Osteoblast (primary cell): ENCODE measurements at places on chromosomes 12 and 14. TPM values are rescaled to one million over a fixed set of nuclear protein-coding genes. Genes with fewer than 3 reads are reported as not detected.

DNA sequence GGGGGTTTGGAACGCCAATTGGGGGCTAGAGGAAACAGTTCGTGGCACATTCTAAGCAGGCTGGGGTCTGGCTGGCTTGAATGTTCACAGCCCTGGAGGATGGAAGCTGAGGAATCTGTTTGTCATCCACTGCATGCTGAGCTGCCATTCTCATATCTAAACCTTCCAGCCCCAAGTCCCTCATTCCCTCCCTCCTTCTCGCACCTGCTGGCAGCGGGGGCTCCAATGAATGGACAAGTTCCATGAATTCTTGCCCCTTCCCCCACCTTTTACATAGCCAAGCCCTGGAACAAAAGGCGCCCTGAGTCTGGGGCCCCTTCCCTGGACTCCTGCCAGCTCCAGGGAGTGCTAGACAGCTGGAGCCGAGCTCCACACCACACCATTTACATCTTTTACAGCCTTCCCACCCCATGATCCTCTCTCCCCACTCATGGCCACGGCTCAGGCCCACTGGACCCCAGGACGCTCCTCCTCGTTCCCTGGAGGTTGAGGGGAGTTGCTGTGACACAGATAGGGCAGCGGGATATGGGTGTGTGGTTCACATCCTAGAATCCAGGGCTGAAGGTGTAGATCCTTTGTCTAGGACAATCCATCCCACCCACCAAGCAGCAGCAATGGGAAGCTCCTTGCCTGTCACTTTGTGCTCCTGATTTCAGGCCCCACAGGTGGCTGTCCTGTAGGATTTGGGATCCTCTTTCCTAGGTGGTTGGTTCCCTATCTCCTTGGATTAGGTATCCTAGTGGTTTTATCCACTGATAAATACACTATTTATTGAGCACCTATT lies 21.7 kb upstream of the VRTN start:
- no peaks in the 10 kb centered on the region for H3K4me1 ChIP-seq
- no peak overlapping the region for H3K27ac ChIP-seq
- H3K4me3 ChIP-seq, result no peak overlapping the region
- DNase-seq, result no peak
- H3K27me3 ChIP-seq, result peaks cover 17% of the 10 kb centered on the region

DNA sequence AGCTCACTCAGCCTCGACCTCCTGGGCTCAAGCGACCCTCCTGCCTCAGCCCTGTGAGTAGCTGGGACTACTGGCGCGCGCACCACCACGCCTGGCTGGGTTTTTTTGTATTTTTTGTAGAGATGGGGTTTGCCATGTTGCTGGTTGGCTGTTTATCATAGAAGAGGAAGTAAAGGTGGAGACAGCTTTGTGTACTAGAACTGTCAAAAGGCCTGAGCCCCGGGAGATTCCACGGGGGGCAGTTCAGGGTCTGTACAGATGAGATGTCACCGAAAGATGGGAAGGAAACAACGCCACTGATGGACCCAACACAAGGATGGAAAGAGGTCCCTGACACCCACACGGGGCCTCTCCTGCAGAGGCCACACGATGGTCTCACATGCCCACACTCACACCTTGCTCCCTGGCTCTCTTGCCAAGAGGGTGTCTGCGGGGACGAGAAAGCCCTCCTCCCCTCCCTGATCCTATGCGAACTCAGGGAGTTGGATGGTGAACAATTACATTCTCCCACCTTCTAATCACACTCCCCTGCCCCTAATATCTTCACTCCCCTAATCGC lies 66.6 kb downstream of the KDM2B start:
- H3K4me1 ChIP-seq, result no peaks in the 10 kb centered on the region
- H3K36me3 ChIP-seq, result no peaks in the 10 kb centered on the region
- H3K4me3 ChIP-seq, result no peak overlapping the region
- DNase-seq, result no peak
- no peaks in the 10 kb centered on the region for H3K27me3 ChIP-seq

DNA sequence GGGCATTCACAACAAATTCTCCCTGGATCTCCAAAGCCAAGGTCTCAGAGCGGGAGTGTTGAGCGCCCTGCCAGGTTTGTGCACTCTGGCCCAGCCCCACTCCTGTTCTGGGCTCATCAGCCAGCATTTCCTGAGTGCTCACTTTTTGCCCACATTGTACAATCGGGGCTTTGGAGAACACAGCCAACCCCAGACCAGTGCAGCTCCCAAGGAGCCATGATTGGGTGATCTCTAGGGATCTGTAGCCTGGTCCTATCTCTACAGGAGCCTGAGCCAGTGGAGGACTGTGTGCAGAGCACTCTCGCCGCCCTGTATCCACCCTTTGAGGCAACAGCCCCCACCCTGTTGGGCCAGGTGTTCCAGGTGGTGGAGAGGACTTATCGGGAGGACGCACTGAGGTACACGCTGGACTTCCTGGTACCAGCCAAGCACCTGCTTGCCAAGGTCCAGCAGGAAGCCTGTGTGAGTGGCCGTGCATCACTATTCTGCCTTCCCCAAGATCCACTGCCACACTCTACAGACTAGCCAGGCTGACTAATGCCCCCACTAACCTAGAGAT lies 2.8 kb downstream of the ARHGEF40 start:
- H3K4me3 ChIP-seq, result no peak overlapping the region
- peaks cover 35% of the 10 kb centered on the region for H3K4me1 ChIP-seq
- H3K27me3 ChIP-seq, result no peaks in the 10 kb centered on the region
- peaks cover 45% of the 10 kb centered on the region for H3K36me3 ChIP-seq

GRCh38 chr12:79295572-79295971 lies 395.2 kb downstream of the PAWR start:
- H3K4me3 ChIP-seq, result no peak overlapping the region
- H3K27ac ChIP-seq, result no peak overlapping the region
- H3K4me1 ChIP-seq, result no peaks in the 10 kb centered on the region
- no peaks in the 10 kb centered on the region for H3K27me3 ChIP-seq
- no peak for DNase-seq

DNA sequence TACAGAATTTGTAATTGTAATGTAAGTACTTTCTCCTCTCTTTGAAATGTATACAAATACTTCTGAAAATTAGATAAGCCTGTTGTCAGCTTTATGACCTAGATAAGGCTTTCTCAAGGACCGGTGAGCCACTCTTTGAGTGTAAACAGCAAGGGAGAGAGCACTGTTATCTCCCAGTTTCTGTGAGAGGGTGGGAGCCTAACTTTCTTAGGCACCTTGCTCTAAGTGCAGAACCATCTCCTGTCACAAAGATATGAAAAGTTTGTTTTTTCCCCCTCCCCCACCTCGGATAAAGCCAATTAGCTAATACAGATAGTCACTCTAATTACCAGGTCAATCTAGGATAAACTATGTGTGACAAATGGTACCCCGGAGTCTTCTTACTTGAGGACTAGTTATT lies 35.8 kb downstream of the CAPS2 start:
- H3K36me3 ChIP-seq, result no peaks in the 10 kb centered on the region
- no peak overlapping the region for H3K4me3 ChIP-seq
- H3K27ac ChIP-seq, result no peak overlapping the region
- H3K4me1 ChIP-seq, result no peaks in the 10 kb centered on the region
- H3K27me3 ChIP-seq, result no peaks in the 10 kb centered on the region

GRCh38 chr12:29486972-29487371 lies 10.5 kb downstream of the OVCH1 start:
- no peaks in the 10 kb centered on the region for H3K4me1 ChIP-seq
- H3K36me3 ChIP-seq, result no peaks in the 10 kb centered on the region
- H3K4me3 ChIP-seq, result no peak overlapping the region
- DNase-seq, result no peak

- no peaks in the 10 kb centered on the region for H3K36me3 ChIP-seq
- no peak overlapping the region for H3K4me3 ChIP-seq
- H3K4me1 ChIP-seq, result no peaks in the 10 kb centered on the region
- peaks cover 4% of the 10 kb centered on the region for H3K27me3 ChIP-seq
- DNase-seq, result no peak
Observed at GRCh38 chr14:51821822-51822221, 38.6 kb upstream of the GNG2 start.

BICDL1 gene
- not detected in 2 replicates for total RNA-seq

GRCh38 chr12:106341086-106341877 lies 16.3 kb upstream of the POLR3B start:
- H3K36me3 ChIP-seq, result no peaks in the 10 kb centered on the region
- H3K4me1 ChIP-seq, result peaks cover 15% of the 10 kb centered on the region
- H3K27ac ChIP-seq, result no peak overlapping the region
- H3K27me3 ChIP-seq, result no peaks in the 10 kb centered on the region

ABCC9 gene
- 14.5 and 28.3 TPM in 2 replicates for total RNA-seq

SLC4A8 gene
- total RNA-seq, result 1.2 and 2.9 TPM in 2 replicates

GRCh38 chr12:54358945-54359761 lies 5.1 kb downstream of the GPR84 start:
- no peaks in the 10 kb centered on the region for H3K36me3 ChIP-seq
- H3K27ac ChIP-seq, result peak overlapping the region; percentile 97
- no peaks in the 10 kb centered on the region for H3K27me3 ChIP-seq
- peak overlapping the region; percentile 88 for H3K4me3 ChIP-seq

- H3K27me3 ChIP-seq, result no peaks in the 10 kb centered on the region
- H3K36me3 ChIP-seq, result no peaks in the 10 kb centered on the region
- H3K4me3 ChIP-seq, result no peak overlapping the region
Observed at GRCh38 chr12:52230364-52231281, 2.4 kb upstream of the KRT7 start.

DNA sequence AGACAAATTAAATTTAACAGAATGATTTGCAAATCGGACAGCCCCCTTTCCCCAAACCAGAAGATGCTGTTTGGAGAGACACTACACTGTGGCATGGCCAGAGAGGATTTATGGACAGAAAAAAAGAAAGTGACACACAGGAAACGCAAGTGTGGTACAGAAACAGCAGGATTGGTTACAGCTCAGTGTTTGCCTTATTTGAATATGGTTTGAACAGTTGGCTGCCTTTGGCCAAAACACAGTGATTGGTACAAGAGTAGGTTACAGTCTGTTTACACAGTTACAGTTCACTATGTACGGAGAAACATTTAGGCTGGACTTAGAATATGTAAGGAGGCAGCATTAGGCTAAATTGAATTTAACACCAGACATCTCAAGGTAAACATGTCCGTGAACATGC lies 335.3 kb downstream of the NPAS3 start:
- DNase-seq, result no peak
- H3K27ac ChIP-seq, result no peak overlapping the region
- no peaks in the 10 kb centered on the region for H3K27me3 ChIP-seq

- no peaks in the 10 kb centered on the region for H3K4me1 ChIP-seq
- no peak overlapping the region for H3K4me3 ChIP-seq
- H3K36me3 ChIP-seq, result no peaks in the 10 kb centered on the region
- no peak overlapping the region for H3K27ac ChIP-seq
Observed at GRCh38 chr12:10783252-10783651, 19.2 kb downstream of the TAS2R7 start.

CCDC91 gene
- total RNA-seq, result 36.2 and 37.1 TPM in 2 replicates

- no peaks in the 10 kb centered on the region for H3K4me1 ChIP-seq
- H3K36me3 ChIP-seq, result no peaks in the 10 kb centered on the region
- H3K4me3 ChIP-seq, result no peak overlapping the region
- H3K27ac ChIP-seq, result no peak overlapping the region
- no peak for DNase-seq
Observed at GRCh38 chr12:45208604-45209487, 7.0 kb upstream of the ANO6 start.

- H3K27ac ChIP-seq, result no peak overlapping the region
- DNase-seq, result no peak
- H3K4me1 ChIP-seq, result no peaks in the 10 kb centered on the region
- no peaks in the 10 kb centered on the region for H3K36me3 ChIP-seq
- no peak overlapping the region for H3K4me3 ChIP-seq
Observed at GRCh38 chr12:60059180-60059579, 463.4 kb downstream of the SLC16A7 start.

P3H3 gene
- 108 and 130 TPM in 2 replicates for total RNA-seq

DNA sequence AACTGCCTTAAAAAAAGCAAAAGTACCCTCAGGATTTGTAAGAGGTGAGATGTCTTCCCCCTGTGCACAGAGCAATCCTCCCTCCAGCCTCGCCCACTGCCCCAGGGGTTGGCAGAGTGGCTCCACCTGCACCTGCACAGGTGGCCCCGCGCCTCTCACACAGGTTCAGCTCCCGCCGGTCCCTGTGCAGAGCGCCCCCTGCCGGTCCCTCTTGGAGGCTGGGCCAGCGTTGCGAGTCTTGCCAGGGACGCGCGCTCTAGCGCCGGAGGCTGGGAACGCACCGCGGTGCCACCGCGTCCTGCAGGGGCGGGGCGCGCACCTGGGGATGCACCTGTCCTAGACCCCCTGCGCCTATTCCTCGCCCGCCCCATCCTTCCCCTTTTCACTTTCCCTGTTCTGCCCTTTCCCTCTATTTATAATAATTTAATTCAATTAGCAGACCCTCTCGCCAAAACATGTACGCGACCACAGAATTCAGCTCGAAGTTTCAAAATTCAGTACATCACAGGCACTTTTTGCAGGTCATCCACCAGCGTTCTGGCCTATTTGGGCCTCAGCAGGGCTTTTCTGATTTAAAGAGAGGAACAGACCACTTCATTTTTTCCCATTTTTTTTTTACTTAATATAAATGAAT lies 618.6 kb downstream of the AACS start:
- no peaks in the 10 kb centered on the region for H3K27me3 ChIP-seq
- H3K36me3 ChIP-seq, result no peaks in the 10 kb centered on the region
- no peaks in the 10 kb centered on the region for H3K4me1 ChIP-seq

LRRC9 gene
- total RNA-seq, result not detected in 2 replicates

- H3K27me3 ChIP-seq, result no peaks in the 10 kb centered on the region
- no peak overlapping the region for H3K27ac ChIP-seq
- no peaks in the 10 kb centered on the region for H3K36me3 ChIP-seq
Observed at GRCh38 chr12:86158956-86159355, 97.2 kb downstream of the MGAT4C start.

GRCh38 chr14:64447876-64448670 lies 17.2 kb upstream of the AKAP5 start:
- peaks cover 30% of the 10 kb centered on the region for H3K36me3 ChIP-seq
- no peaks in the 10 kb centered on the region for H3K27me3 ChIP-seq
- H3K27ac ChIP-seq, result no peak overlapping the region
- no peak for DNase-seq
- no peak overlapping the region for H3K4me3 ChIP-seq
- peaks cover 19% of the 10 kb centered on the region for H3K4me1 ChIP-seq

DNA sequence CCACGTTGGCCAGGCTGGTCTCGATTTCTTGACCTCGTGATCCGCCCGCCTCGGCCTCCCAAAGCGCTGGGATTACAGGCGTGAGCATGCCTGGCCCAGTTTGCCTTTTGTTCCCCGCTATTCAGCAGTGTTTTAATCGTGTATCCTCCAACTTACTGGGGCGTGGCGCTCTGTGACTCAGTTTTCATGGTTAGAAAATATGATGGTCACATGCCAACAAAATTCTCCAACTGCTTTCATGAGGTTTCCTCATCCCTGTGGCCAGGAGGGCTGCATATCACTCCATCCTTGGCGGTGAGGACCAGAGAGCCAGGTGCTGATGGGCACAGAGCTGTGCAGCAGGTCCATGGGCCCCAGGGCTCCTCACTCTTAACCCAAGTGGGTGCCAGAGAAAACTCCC lies 33.0 kb upstream of the PRMT8 start:
- no peaks in the 10 kb centered on the region for H3K4me1 ChIP-seq
- peaks cover 31% of the 10 kb centered on the region for H3K27me3 ChIP-seq
- H3K4me3 ChIP-seq, result no peak overlapping the region
- H3K36me3 ChIP-seq, result no peaks in the 10 kb centered on the region
- no peak for DNase-seq
- H3K27ac ChIP-seq, result no peak overlapping the region
